ENCODE measurements at places on chromosomes 6 and 20.

GRCh38 chr6:57130661-57131177 lies 40.7 kb downstream of the ZNF451 start:
- no peak for DNase-seq

- DNase-seq, result no peak
These were observed 360.1 kb downstream of the PLCB1 start for GRCh38 chr20:8492173-8492572.

DNA sequence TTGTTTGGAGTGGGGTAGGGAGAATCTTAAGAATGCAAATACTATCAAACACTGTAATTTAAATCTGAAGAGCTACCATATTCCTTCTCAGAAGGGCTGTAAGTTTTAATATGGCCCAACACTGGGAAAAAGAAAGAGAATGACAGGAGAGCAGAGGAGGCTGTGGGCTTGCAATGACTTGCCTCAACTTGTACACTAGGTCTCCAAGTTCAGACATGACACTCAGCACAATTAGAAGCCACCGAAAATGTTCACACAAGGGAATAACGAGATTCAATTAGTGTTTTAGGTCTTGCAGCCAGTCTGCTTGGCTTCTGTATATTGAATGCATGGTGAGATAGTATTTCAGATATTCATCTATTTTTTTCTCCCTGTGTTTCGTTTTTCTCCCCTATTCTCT lies 89.4 kb downstream of the HS3ST5 start:
- DNase-seq, result no peak

DNA sequence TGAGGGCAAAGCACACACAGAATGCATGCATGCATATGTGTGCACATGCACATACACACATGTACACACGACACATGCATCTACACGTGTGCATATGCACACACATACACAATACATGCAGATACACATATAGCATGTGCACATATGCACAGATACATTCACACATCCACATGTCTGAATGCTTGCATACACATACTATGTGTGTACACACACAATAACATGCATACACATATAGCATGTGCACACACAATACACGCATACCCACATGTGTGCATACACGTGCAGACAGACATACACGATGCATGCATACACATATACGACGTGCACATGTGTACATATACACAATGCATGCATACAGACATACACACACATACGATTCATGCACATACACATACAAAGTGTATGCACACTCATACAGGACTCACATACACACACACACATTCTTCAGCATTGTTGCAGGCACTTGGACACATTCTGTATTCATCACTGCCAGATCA lies 24.2 kb upstream of the IRF4 start:
- DNase-seq, result no peak

- no peak for DNase-seq
These were observed 162.6 kb upstream of the THBS2 start for GRCh38 chr6:169416249-169416648.

DNA sequence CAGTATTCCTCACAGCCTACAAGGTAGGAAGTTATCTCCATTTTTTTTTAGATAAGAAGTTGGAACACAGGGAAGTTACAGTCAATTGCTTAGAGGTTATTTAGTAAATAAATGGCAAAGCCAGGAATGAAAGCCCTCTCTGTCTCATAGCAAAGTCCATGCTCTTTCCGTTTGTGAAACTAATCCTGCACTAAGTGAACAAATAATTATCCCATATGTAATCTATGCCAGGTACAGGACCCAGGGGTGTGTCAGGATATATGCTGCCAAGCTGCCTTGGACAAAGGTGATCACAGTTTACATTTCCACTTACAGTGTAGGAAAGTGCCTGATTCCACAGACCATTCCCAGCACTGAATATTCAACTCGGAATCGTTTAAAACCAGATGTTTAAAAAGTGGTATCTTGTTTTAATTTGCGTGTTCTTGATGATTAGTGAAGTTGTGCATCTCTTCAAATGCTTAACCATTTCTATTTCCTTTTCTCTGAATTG lies 13.6 kb upstream of the GMDS start:
- peak; percentile 63 for DNase-seq

GRCh38 chr6:42163981-42164380 lies 9.2 kb upstream of the GUCA1A start:
- no peak for DNase-seq
